ENCODE measurements at places on chromosomes 7 and 10.

- no peak for DNase-seq
Measured at GRCh38 chr7:147731311-147731710, 859.3 kb upstream of the C7orf33 start.

- peak; percentile 61 for DNase-seq
Measured at GRCh38 chr7:154743206-154743605, 259.7 kb downstream of the PAXIP1 start.

DNA sequence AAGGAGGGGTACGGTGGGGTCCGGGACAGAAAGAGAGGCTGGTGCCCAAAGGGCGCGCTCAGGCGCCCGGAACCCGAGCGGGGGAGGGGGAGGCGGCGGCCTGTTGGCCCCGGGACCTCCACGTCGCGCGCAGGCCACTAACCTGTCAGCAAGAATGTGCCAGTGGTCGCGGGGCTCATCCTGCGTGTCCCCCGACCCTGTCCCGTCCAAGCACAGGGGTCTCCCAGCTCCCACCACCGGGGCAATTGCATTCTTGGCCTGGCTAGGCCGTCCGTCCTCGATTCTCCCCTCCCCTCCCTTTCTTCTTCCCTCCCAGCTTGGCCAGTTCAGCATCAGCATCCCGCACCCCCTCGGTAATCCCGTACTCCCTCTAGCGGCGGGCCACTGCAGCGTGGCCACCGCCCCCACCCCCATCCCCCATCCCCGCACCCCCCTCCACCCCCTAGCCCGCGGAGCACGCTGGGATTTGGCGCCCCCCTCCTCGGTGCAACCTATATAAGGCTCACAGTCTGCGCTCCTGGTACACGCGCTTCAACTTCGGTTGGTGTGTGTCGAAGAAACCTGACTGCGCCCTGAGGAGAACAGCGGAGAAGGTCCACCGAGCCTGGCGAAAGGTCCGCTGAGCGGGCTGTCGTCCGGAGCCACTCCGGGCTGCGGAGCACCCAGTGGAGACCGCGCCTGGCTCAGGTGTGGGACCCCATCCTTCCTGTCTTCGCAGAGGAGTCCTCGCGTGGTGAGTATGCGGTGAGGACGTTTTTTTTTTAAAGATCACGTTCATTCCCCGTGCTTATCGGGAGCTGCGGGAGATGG, at the start of gene SGCE:
TSS of gene SGCE (minus strand) at position 286 of the 810 bp plus-strand sequence. CDS start at position 251, 35 bp downstream.
- DNase-seq: peak; percentile 93

- no peak for DNase-seq
Measured at GRCh38 chr7:5226921-5227785, 37.1 kb downstream of the WIPI2 start.

DNA sequence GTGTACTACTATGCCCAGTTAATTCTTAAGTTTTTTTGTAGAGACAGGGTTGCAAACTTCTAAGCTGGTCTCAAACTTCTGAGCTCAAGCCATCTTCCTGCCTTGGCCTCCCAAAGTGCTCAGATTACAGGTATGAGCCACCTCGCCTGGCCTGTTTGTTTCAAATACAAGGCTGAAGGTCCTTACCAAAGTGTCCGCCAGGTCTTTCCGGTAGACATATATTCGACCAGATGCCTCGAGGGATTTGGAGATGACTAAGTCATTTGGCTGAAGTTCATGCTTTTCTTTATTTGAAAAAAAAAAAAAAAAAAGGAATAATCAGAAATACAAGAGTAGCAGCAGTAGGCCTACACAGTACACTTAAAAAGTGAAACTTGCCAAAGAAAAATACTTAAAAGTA, 204.5 kb upstream of the CDCA7L start:
- DNase-seq: no peak

DNA sequence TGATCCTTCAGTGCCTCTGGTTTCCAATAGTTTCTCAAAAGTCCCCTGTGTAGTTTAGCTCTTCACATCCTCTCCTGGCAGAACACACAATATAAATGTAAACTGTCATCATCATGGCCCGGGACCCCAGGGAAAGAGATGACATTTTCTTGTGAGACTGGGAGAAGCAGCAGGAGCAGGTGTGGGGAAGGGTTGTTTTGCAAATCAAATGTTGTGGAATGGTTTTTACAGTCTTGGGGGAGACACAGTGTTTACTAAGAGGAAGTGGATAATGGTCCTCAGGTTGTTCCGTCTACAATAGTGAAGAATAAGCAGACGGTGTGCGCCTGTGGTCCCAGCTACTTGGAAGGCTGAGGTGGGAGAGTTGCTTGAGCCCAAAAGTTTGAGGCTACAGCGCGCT, 159.1 kb downstream of the SEC23IP start:
- DNase-seq: no peak

GRCh38 chr10:118729200-118729599, 25.6 kb downstream of the CACUL1 start:
- DNase-seq: no peak

DNA sequence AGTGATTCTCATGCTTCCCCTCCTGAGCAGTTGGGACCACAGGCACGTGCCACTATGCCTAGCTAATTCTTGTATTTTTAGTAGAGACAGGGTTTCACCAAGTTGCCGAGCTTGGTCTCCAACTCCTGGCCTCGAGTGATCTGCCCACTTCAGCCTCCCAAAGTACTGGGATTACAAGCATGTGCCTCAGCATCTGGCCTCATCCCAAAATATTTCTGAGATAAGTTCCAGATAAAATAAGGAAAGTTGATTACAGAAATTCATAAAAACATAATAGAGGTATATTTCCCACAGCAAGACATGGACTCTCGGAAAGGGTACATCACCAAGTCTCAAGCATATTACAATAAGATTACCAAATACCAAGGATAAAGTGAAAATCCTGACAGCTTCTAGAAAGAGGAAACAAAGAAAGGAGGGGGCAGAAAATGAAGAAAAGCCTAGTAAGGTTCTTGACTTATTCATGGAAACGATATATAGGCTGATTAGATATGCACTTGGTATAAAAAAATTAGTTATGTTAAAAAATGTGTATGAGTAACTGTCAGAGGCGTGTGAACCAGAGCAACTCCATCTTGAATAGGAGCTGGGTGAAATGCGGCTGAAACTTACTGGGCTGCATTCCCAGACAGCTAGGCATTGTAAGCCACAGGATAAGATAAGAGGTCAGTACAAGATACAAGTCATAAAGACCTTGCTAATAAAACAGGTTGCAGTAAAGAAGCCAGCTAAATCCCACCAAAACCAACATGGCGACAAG, 35.0 kb downstream of the IQUB start:
- no peak for DNase-seq

GRCh38 chr7:131151034-131151433, 176.6 kb upstream of the MKLN1 start:
- no peak for DNase-seq

DNA sequence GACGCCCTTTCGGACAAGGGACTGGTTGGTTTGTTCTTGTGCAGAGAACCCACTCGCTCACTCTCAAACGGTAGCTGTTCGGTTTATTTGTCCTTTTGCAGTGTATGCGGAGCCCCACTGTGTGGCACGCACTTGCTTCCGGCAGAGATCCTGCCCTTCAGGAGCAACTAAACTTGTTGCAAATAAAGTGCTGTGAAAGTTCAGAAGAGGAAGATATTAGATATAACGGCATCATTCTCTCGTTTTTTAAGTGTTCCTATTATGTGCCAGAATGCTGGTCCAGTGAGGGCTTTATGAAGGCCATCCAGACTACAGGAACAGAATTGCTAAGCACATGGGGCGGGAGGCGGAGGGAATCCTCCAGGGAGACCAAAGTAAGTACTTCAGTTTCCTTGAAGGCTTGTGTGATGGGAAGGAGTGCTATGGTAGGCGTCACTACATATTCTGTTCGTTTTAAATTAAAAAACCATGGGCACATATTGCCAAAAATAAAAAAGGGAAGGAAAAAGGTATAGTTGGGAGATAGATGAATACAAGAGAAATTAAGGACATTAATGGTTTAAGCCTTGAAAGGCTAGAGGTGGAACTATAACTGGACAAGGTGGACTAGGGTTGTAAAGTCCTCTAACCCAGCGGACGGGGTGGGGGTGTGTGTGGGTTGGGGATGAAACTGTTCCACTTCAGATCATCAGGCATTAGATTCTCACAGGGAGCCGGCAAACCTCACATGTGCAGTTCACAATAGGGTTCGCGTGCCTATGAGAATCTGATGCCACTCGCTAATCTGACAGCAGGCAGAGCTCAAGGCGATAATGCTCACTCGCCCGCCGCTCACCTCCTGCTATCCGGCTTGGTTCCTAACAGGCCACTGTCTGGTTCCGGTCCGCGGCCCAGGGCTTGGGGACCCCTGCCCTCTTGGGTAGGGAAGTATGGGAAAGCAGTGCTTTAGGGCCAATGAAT, 704 bp upstream of the ERLIN1 start:
- no peak for DNase-seq

GRCh38 chr10:12707461-12708185, 293.9 kb downstream of the CCDC3 start:
- peak; percentile 84 for DNase-seq

- no peak for DNase-seq
Measured at GRCh38 chr10:123997486-123998196, 95.8 kb downstream of the CHST15 start.

DNA sequence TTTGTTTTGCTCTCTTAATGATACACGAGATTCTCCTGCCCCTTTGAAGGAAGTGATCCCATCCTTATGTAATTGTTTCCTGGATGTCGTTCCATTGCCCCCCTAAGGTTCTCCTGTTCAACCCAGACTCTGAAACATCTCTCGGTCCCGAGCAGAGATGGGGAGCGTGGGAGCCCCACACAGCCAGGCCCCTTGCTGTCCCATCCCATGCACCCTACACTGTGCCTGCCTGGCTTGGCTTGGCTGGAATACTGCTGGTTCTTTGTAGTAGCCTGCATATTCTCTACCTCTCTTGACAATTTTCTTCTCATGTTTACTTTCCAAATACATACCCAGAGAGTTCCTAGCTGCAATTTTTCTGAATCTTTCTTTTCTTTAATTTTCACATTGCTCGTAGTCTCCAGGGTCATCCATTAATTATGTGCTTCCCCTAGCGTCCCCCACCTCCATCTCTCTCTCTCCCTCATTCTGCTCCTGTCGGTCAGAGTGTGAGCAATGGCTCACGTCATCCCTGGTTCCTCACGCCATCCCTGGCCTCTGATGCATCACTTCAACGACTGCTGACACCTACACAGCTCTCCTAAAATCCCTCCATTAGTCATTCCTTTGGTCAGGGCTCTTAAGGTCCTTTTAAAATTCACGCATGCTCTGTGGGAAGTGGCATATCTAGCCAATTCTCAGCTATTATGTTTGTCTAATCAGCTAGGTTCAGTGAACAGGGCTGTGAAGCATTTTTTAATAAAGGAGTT, 32.5 kb upstream of the GPR158 start:
- DNase-seq: no peak

DNA sequence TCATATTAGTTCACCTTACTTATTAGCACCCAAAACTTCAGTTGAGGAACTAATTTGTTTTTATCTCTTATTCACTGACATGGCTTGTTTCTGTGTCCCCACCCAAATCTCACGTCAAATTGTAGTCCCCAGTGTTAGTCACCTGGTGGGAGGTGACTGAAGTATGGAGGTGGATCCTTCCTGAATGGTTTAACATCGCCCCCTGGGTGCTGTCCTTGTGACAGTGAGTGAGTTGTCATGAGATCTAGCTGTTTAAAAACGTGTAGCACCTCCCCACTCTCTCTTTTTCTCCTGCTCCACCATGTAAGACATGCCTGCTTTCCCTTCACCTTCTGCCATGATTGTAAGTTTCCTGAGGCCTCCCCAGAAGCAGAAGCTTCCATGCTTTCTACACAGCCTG, 75.0 kb upstream of the HECTD2 start:
- no peak for DNase-seq

DNA sequence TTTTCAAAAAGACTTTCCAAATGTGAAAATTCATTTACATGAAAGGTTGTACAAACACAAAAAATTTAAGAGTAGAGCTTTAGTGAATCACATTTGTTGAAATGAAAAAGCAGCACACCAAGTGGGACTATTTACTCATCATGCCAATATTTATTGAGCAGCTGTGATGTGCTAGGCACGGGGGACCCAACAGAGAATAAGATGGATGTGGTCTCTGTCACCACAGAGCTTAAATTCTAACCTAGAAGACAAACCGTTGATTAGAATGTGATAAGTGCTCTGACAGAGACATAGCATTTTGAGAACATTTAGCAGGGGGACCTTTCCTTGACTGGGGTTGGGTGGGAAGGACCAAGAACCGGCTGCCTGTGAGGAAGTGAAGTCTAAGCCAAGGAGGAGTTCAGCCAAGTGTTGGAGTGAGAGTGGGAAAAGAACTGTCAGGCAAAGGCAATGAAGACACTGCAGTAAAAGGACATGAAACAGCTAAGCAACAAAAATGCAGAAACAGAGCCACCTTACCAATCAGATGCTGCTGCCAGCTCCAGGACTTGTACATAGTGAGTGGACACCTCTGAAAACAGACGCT, 19.1 kb downstream of the ADAM12 start:
- no peak for DNase-seq

DNA sequence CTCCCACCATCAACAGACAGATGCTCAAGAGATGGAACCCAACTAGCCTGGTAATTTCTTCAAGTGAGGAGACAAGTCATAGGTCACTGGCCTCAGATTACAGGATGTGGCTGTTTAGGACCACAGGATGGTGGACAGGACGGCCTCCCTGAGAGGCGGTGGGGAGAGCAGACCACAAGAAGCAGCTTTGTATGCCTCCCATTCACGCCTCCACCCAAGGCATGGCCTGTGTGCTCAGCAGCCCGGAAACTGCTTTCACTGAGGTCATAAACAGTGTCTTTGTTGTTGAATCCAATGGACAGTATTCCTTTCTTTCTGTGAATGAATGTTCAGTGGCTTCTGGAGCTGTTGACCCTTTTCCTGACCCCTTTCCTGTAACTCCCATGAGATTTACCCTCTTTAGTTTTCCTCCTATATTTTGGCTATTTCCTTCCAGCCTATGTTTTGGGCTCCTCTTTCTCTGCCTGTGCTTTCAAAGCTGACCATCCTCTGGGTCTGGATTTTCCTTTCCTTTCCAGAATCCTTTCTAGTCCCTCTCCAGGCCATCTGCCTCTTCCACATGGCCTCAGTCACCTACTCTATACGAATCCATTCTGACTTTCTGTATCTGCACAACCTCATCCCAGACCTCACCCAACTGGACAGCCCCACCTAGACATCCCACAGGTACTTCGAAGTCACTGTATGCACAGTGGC, 32.4 kb upstream of the INPP5F start:
- DNase-seq: no peak

- no peak for DNase-seq
Measured at GRCh38 chr7:140745266-140746058, 49.0 kb downstream of the NDUFB2 start.

Data from brain (organoid and tissue), 16 donors.